ENCODE measurements at places on chromosomes 5 and 9.

- no peak for DNase-seq
Observed at GRCh38 chr9:91061506-91061905, 259.9 kb downstream of the SYK start.

DNA sequence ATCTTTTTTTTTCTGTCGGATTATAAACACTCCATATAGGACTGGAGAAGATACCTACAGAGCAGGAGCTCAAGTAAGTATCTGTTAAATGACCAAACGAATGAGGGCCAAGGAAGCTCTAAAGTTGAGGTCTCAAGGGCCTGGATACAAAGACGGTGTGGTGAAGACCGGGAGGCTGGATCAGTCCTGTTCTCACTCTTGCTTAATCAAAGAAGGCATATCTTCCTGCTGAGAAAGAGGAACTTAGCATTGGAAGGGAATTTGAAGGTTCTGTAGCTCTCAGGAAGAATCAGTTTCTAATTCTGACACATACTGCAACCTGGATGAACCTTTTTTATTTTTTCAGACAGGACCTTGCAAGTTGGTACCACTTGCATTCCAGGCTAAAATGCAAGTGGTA lies 28.3 kb upstream of the PAX5 start:
- no peak for DNase-seq

DNA sequence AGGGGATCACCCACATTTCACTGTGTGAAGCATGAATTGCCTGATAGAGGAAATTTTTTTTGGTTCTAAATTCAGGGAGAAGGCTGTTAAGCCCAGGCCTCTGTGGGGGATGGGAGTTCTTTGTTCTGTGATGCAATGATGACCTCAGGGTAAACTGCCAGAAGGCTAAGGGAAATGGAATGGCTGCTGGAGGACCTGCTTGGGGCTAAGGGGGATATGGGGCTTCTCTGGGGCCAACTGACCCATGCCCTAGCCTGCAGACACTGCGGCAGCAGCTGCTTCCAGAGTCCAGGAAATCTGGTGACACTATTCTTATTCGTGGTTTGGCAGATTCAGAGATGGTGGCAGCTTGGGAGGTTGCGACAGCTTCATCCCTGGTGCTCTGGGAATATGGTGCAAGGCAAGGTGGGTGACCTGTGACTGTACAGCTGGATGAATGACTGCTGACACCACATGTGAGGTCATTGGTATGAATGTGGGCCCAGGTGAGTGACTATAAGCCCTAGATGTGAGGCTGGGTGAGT lies 30.3 kb downstream of the VCP start:
- DNase-seq = no peak

DNA sequence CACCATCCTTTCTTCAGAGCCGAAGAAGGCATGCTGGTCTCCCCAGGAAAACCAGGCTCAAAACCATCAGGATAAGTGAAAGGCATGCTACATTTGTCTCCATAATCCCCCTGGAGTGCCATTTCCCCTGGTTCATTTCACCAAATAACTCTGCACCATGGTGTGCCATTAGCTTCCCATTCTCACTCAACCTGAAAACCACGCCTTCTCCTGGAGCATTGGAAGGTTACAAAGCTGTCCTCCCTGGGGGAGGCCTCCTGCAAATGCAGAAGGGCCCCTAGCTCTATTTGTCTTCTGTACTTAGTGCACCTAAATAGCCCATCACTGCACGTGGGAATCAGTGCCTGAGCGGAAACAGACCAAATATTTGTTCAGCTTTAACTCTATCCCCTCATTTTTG lies 90.2 kb upstream of the ICE1 start:
- DNase-seq = no peak

DNA sequence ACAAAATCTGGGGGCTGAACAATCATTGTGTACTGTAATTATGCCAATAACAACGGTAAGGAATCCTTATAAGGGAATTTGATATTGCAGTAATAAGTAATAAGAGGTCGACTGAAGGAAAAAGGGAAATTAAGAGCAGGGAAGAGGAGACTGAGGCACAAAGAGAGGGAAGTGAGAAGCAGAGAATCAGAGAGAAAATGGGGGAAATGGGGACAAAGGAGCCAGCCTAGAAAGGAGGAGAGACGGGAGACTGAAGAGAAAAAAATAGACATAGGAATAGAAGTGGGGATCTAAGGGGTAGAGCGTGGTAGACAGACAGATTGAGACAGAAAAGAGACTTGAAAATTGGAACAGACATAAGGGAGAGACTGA lies 518 bp upstream of the ZNF300 start:
- DNase-seq = no peak

DNA sequence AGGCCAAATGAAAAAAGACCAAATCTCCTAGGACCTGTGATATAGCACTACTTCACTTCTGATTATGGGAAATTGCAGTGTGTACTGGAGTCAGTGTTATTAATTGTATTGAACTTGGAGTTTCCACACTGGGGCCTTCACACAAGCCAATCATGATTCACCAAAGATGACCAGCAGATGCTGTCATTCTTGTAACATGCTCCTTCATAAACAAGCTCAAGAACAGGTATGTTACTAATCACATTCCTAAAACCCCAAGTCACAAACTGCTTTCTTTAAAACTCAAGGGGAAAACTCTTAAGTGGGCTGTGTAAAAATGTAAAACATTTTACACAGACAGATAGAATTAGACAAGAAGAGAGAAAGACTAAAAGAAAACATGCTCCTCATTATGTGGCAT lies 5.6 kb downstream of the KLHL3 start:
- DNase-seq = no peak

DNA sequence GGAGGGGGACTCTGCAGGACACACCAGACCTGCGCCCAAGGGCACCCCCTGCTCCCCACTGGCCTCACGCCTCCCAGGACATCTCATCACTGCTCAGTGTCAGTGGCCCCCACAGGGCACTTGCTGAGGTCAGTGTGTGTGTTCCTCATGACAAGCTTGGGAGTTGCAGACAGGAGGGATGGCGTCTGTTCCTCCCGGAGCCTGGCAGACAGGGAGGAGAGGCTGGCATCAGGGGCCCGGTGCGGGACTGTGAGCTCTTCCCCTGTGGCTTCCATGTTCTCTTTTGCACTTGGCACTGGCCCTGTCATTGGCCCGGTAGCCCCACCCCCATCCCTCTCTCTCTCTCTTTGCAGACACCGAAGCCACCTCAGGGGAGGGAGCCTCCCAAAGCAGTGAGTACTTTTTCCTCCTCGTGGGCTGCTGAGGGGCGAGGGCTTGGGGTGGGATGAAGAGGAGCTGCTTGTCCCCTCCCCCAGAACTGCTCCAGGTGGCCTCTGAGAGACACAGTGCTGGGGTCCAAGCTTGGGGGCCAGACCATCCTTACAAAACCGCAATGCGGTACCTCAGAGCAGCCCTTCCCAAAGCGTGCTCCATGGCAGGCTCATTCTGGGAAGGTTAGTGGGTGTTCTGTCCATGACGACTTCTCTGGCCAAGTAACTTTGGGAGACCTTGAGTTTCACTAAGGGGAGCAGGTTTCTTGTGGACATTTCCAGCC lies 75.7 kb downstream of the AMBP start:
- DNase-seq = no peak

GRCh38 chr5:107436201-107436600 lies 234.5 kb downstream of the EFNA5 start:
- DNase-seq = no peak

DNA sequence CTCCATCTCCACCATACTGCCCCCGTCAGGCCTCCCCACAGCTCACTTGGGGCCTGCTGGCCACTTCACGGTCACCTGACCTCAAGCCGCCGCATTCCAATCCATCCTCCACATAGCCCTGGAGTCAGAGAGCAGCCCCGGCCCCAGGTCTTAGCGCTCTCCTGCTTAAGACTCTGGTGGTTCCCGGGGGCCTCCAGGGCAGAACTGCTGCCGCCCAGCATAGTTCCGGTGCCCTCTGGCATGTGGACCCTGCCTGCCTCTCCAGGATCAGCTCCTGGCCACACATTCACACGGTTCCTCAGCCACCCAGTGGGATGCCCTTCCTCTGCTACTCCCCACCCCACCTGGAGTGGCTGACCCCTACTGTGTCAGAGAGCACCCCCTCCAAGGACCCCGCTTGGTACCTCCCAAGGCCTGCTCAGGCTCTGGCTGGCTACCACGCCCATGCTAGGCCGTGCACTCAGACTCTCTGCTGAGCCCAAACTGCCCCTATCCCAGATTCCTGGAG lies 8.7 kb downstream of the PHYKPL start:
- no peak for DNase-seq

- DNase-seq = no peak
Observed at GRCh38 chr9:130731355-130731754, 37.8 kb downstream of the EXOSC2 start.

- no peak for DNase-seq
Observed at GRCh38 chr9:17739022-17739421, 160.2 kb downstream of the SH3GL2 start.

DNA sequence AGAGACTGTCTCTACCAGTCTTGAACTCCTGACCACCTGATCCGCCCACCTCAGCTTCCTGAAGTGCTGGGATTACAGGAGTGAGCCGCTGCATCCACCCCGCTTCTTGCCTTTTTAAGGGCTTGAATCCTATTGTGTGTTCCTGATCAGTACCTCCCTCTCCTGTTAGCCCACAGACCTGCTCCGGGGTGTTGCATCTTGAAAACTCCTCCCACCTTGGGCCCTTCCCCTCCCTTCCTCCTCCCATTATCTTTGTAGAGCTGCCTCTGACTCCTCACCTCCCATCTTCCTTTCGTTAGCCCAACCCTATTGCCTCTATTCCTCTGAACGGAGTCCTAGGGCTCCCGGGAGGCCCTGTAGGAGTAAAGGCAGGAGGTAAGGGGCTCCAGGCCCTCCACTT lies 48.5 kb upstream of the NEK6 start:
- DNase-seq = no peak
